Esophagus squamous epithelium (tissue), 5 donors: ENCODE measurements at places on chromosomes 7 and 10. TPM values are rescaled to one million over a fixed set of nuclear protein-coding genes. Genes with fewer than 3 reads are reported as not detected.

DNA sequence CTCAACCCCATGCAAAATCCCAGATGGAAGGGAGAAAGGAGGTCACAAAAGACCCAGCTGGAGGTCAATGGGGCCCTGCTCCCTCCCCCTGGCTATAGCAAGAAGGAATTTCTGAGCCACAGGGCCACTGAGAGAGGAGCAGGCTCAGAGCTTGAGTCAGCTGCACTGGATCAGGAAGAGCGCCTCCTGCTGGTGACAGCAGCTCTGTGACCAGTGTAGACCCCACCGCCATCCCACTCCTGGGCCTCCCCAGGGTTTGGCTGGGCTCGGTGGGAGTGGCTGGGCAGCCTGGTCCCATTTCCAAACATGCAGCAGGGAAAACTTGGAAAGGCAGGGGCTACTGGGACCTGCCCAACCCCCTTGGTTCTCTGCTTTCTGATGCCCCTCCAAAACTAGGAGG lies 31.5 kb upstream of the PRLHR start:
- H3K27ac ChIP-seq: no peak overlapping the region
- no peak overlapping the region for H3K4me3 ChIP-seq
- H3K27me3 ChIP-seq: peaks cover 39% of the 10 kb centered on the region
- H3K4me1 ChIP-seq: peaks cover 12% of the 10 kb centered on the region

DNA sequence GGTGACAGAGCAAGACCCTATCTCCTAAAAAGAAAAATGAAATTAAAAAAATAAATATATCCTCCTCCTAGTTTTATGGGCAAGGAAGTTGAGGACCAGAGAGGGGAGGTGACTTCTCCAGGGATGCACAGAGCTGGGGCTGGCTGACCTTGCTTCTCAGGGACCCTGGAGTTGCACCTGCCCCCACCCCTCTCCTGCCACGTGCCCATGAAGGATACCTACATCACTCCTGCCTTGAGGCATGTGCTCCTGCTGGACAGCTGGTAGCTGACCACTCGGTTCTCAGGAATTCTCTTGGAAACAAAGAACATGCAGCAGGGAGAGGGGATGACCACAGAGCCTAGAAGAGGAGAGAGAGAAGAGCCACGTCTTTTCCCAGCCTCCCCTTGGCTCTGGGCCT lies 522 bp downstream of the CCL24 start:
- no peak overlapping the region for H3K27ac ChIP-seq
- H3K27me3 ChIP-seq: no peaks in the 10 kb centered on the region
- DNase-seq: no peak
- H3K4me3 ChIP-seq: no peak overlapping the region

DNA sequence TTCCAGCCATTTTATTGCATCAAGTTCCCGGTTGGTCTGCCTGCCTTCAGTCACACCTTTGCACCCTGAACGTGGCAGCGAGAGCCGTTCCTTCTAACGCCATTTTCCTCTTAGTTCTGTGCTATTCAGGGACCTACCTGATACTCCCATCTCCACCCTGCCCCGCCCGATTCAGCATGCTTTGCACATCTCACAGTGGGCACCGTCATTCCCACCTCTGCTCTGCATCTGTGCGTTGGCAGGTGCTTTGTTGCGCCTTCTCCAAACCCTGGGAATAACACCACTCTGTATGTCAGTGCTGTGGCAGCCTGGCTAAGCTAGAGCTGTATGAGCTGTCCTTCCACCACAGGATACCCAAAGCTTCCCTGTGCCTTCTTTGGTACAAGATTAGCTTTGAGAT lies 96.8 kb downstream of the ACTR3B start:
- H3K27me3 ChIP-seq: no peaks in the 10 kb centered on the region
- H3K27ac ChIP-seq: no peak overlapping the region
- DNase-seq: no peak
- no peak overlapping the region for H3K4me3 ChIP-seq
- no peaks in the 10 kb centered on the region for H3K36me3 ChIP-seq

GRCh38 chr10:132984801-132985545 lies 42.6 kb upstream of the CFAP46 start:
- H3K36me3 ChIP-seq: no peaks in the 10 kb centered on the region
- no peak overlapping the region for H3K27ac ChIP-seq
- no peak for DNase-seq
- H3K27me3 ChIP-seq: no peaks in the 10 kb centered on the region
- no peaks in the 10 kb centered on the region for H3K4me1 ChIP-seq

DNA sequence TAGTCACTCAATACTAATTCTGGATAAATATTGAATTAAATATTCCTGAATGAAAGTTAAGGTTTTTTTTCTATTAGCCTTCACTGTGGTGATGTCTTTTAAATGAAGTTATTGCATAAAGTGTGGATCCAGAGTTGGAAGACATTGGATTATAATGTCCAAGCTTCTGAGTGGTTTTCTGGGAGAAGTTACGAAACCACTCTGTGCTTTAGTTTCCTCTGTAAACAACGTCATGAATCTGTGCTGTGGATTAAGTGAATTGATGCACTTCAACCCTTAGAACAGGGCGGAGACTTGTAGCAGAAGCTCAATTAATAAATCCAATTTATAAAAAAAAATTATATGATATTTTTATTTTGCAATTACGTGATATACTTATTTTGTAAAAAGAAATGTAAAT lies 271.7 kb downstream of the BICC1 start:
- no peaks in the 10 kb centered on the region for H3K36me3 ChIP-seq
- no peaks in the 10 kb centered on the region for H3K27me3 ChIP-seq
- H3K4me3 ChIP-seq: no peak overlapping the region
- no peak overlapping the region for H3K27ac ChIP-seq

GRCh38 chr10:131090761-131091661 lies 220.5 kb downstream of the TCERG1L start:
- H3K4me1 ChIP-seq: peaks cover 7% of the 10 kb centered on the region
- DNase-seq: no peak
- H3K27me3 ChIP-seq: no peaks in the 10 kb centered on the region
- no peaks in the 10 kb centered on the region for H3K36me3 ChIP-seq
- H3K27ac ChIP-seq: no peak overlapping the region

- H3K4me3 ChIP-seq: no peak overlapping the region
- H3K27ac ChIP-seq: no peak overlapping the region
- H3K27me3 ChIP-seq: no peaks in the 10 kb centered on the region
- H3K36me3 ChIP-seq: no peaks in the 10 kb centered on the region
Measured at GRCh38 chr7:92586403-92586802, 3.8 kb downstream of the FAM133B start.

DNA sequence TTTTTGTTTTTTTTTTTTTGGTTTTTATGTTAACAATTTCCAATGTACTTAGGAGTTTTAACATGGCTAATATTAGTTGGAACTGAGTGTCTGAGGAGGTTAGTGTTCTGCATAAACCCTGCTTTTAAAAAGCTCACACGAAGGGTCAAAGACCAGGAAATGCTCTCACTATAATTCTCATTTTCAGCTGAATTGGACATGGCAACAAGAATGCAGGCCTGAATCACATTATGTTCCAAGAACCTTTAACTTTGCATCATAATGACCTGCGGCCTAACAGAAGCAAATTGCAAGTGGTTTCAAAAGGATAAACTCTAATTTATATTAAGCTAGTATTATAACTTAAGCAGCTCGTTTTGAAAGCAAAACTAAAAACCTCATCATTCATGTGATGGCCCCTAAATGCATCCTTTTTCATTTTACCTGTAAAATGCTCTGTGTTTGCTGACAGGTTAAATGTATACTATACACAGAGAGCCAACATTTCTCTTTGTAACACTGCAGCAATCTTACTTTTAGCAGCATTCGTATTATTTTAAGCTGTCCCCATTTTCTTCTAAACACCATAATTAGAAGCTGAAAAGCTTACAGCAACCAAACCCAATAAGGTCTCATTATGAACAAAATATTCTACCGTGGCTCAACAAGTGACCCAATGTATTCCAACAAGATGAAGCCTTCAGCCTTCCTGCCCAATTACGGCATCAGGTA lies 242.8 kb upstream of the SP4 start:
- H3K4me3 ChIP-seq: no peak overlapping the region
- H3K4me1 ChIP-seq: no peaks in the 10 kb centered on the region
- no peaks in the 10 kb centered on the region for H3K36me3 ChIP-seq
- H3K27me3 ChIP-seq: no peaks in the 10 kb centered on the region
- H3K27ac ChIP-seq: no peak overlapping the region

- no peaks in the 10 kb centered on the region for H3K27me3 ChIP-seq
- H3K27ac ChIP-seq: peak overlapping the region; percentile 43
- H3K4me1 ChIP-seq: peaks cover 44% of the 10 kb centered on the region
- peaks cover 41% of the 10 kb centered on the region for H3K36me3 ChIP-seq
- H3K4me3 ChIP-seq: no peak overlapping the region
Measured at GRCh38 chr7:50446542-50446960, 3.6 kb downstream of the FIGNL1 start.

GRCh38 chr10:129207297-129207696 lies 259.7 kb upstream of the MGMT start:
- no peaks in the 10 kb centered on the region for H3K4me1 ChIP-seq
- H3K36me3 ChIP-seq: no peaks in the 10 kb centered on the region
- H3K4me3 ChIP-seq: no peak overlapping the region
- H3K27ac ChIP-seq: no peak overlapping the region
- H3K27me3 ChIP-seq: no peaks in the 10 kb centered on the region

The NPC1L1 gene
- 0.08 TPM for total RNA-seq

The KCND2 gene
- 0.19 TPM for total RNA-seq

The EIF4H gene
- 241 TPM for total RNA-seq

The FAM20C gene
- 12.6 TPM for total RNA-seq

The ENO4 gene
- 0.64 TPM for total RNA-seq

The C7orf57 gene
- 1.1 TPM for total RNA-seq
